ENCODE measurements at places on chromosomes 2 and 18.

GRCh38 chr18:56235481-56236013 lies 402.8 kb downstream of the TXNL1 start:
- no peak for DNase-seq

DNA sequence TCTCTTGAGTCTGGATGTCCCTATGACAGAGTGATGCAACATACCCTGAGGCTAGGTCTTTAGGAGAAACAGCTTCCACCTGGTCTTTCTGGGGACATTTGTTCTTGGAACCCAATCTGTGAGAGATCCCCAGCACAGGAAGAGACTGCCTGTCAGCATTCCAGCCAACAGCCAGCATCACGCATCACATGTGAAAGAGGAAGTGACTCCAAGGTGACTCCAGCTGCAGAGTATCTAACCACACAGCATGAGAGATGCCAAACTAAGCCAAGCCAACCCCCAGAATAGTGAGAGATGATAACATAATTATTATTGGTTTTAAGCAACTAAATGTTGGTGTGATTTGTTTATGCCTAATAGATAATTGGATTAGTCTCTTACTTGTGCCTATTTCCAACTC lies 35.7 kb downstream of the C18orf63 start:
- no peak for DNase-seq

DNA sequence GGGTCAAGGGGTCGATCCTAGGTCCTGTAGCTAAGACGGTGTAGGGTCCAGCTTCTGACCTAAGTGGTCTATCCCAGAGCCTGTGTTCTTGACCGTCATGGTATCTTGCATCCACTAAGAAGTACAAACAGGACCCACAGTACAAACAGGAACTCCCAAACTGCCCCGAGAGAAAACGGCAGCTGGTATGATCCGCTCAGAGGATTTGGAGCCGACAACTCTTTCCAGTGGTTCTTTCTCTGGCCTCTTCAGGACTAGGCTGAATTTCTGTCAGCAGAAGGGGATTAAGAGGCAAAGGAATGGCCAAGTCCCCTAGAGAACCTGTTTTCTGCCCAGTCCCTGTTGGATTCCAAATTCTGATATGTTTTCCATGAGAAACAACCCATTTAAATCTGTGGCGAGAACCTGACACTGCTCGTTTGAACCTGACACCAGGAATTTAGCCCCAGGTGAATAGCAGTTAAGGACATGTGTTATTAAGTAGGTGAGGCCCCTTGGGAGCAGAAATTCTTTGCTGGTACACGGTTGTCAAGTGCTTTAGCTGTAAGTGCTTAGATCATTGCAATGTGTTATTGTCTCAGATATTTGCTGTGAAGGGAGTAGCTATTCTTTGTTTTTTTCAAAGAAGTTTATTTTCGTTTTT lies 50.5 kb upstream of the TXNDC2 start:
- DNase-seq: no peak

DNA sequence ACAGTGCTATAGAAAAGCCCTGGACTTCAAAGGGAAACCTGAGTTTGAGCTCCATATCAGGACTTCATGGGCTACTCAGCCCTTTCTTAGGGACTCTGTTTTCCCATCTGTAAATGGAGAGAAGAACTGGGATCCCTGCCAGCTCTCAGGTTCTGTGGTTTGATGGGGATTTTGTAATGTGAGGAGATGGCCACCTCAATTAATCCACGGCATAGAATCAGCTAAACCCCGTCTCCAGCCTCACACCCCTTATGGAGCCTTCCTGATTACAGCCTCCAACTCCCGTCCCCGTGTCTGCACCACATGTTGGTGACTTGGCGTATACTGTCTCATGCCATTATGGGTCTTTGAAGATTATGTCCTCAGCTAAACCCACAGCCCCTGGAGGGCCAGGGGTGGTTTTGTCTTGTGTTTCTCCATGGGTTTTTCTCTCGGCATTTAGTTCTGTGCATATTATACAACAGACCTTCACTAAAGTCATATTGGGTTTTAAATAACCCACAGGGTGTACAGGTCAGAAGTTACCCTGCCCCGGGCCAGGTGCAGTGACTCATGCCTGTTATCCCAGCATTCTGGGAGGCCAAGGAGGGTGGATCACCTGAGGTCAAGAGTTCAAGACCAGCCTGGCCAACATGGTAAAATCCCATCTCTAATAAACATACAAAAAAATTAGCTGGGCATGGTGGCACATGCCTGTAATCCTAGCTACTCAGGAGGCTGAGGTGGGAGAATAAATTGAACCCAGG lies 63.8 kb upstream of the PPP1CB start:
- DNase-seq: no peak

DNA sequence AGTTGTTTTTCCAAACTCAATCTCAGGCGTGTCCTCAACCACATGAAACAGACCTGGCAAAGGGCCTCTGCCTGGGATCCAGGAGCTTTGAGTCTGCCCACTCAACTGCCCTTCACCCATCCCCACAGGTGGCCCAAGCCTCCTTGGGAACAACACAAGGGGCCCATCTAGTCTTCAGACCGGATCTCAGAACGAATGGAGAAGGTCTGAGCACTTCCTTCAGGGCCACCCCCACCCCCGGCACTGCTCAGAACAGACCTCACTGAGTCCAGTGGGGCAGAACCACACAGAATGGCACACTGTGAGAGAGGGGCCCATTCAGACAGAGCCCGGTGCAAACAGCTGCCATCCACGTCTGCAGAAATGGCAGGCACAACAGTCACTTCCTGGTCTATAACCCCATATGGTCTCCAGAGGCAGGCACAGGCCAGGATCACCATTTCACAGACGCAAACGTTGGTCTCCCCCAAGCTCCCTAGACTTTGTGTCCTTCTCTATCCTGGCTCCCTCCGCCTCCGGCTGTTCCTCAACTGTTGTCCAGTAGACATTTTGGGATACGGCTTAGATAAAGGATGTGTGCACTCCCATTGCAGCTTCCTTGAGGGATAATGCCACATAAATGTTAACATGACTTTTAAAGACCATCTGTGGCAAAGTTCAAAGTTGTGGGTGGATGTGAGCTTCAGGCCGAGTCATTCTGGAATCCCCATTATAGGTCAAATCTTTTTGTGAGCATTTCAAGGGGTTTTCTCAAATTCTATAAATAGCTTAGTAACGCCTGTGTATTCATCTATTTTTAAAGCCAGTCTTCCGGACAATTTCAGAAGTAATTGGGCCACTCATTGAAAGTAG lies 149.7 kb downstream of the SMAD7 start:
- no peak for DNase-seq

GRCh38 chr2:163731735-163732134 lies 4.1 kb downstream of the FIGN start:
- no peak for DNase-seq

DNA sequence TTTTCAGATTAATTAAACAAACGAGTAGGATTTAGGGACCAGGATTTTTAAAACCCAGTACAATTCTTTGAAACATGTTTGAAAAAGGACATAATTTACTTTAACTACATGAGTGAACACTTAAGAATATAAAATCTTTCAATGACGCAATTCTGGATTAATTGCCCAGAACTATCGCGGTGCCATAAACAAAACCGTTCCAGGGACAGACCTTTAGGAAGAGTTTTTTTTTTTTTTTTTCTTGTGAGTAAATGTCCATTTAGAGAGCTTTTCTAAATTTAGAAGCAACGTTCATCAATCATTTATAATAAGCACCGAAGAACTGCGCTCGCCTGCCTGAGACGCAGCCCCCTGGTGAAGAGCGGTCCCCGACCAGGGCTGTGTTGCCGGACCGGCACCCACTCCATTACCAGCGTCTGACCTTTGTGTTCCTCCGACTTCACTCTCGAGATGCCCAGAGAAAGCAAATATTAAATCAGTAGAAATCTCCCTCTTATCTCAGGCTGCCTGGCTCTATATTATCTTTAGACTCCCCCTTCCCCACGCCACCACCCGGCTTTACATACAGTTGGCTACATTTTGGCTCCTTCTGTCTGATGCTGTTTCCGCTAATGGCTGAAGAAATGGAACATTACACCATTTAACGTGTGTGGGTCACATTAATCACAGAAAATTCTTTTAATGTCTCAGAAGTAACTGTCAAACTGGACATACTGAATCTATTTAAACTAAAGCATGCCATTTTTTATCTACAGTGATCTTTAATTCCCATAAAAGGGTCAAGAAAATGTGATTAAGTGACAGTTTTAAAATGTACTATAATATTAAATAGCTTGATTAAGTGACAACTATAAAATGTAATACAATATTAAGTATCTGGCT lies 364.0 kb upstream of the MEIS1 start:
- no peak for DNase-seq

- DNase-seq: no peak
These were observed 467.2 kb downstream of the LRRTM4 start for GRCh38 chr2:77054938-77055337.

DNA sequence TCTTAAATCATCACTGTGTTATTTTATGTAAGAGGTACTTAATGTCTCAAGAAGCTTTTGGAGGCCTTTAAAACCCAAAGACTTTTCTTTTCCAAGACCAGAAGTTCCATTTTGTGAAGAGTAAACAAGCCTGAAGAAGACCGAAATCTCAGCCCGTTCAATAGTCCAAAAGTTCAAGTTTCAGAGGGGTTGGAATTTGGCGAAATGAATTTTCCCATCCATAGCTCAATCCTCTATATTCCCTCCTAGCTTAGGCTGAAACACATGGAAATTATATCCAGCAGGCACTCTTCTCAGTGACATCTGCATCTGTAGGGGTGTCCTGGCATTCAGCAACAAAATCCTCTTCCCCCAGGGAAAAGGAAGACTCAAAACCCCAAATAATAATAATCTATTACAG lies 344.6 kb downstream of the ARHGAP15 start:
- no peak for DNase-seq

DNA sequence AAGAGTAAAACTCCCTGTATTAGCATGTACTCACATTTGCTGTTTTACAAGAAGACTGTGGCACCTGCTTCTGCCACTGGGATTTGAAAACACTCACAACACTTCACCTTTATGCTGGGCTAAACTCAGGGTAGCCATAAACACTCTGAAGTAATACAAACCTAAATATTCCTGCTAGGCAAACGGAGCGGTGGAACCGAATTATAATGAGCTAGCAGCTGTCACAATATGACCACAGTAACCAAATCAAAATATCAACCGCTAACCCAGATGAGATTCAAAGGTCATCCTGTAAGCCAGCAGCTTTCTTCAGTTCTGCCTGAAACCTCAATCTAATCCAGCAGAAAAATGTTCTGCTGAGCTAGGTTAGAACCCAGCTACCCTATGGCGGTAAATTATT lies 132.1 kb downstream of the TCF4 start:
- DNase-seq: no peak

GRCh38 chr2:11753886-11754699 lies 7.7 kb downstream of the LPIN1 start:
- peak; percentile 53 for DNase-seq

- DNase-seq: no peak
These were observed 52.1 kb downstream of the PTGR3 start for GRCh38 chr18:75156831-75157230.

DNA sequence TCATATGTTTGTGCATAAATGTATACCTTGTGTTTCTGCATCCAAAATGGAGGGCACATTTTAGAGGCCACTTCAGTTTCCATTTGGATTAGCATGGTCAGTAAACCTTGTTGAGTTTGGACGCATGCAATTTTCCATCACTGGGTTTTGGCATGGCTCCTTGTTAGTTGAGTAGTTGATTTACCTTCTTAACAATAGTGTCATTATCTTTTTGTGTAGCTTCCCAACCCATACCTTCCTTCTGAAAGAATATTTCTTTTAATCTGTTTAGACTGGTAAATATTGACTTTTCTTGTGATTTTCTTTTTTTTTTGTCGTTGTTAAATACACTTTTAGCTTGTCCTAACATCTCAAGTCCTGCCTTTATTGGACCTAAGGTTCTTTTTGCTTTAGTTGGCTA lies 15.5 kb downstream of the RPIA start:
- DNase-seq: no peak

GRCh38 chr2:105362862-105363591 lies 25.7 kb downstream of the C2orf49 start:
- DNase-seq: no peak

GRCh38 chr18:33946336-33946735 lies 278.4 kb downstream of the NOL4 start:
- DNase-seq: no peak

DNA sequence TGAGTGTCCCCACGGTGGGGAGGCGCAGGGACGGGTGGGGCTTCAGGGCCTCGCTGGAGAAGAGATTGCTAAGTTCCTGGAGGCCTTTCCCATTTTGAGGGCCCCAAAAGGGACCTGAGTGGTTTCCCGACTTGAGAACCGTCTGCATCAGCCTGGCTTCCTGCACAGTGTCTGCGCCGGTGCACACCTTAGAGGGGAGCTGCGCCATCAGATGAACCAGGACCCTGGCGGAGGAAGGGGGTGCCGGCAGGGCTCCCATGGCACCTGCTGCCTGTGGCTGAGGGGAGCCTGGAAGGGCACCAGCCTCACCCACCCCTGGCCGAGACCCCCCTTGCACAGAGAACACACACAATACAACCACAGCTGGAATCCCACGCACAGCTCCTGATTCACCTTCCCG lies 465.1 kb upstream of the MYT1L start:
- no peak for DNase-seq

GRCh38 chr2:63571291-63571690 lies 17.0 kb downstream of the WDPCP start:
- DNase-seq: no peak

DNA sequence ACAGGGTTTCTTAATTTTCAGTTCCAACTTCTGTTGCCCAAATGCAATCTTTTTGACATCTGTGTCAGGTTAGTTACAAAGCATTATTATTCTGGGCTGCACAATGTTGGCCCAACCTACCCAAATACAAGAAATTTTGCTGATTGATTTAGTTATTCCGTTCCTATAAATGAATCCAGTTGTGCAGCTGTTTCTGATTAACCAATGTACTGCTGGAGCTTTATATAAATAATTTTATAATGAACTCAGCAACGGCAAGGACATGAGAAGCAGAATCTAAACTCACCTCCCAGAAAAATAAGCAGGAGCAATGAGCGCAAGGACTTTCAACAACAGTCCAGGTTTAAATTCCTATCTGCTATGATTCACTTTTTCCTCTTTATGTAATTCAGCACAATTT lies 76.3 kb upstream of the WIPF1 start:
- DNase-seq: no peak

DNA sequence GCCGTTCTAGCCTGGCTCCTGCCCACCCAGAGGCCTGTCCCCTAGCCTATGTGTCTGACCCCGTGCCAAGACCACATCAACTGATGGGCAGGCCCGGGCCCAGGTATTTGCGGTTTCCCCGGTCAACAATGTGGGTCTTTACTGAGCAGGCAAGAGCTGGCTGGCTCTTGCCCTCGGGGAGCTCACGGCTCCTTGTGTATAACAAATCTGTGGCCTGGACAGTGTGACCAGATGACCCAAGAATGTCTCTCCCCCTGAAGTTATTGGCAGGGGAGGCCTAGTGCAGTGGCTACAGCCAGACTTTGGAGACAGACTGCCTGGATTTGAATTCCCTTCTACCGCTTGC lies 179.6 kb downstream of the KLHL29 start:
- DNase-seq: no peak

Data from stimulated activated CD4-positive, alpha-beta T cell treated with anti-CD3 and anti-CD28 coated beads, Interleukin-12 subunit alpha, Interleukin-12 subunit beta, amount 100 ng/mL, for 4 hours (primary cell).